H9 (cell line): ENCODE measurements at places on chromosomes 7 and 10. TPM values are rescaled to one million over a fixed set of nuclear protein-coding genes. Genes with fewer than 3 reads are reported as not detected.

The UBTD1 gene
- 18.1 and 19.0 TPM in 2 replicates for total RNA-seq

The ZNF37A gene
- total RNA-seq, result 9.5 and 11.8 TPM in 2 replicates

The NKX1-2 gene
- 14.9 and 15.3 TPM in 2 replicates for total RNA-seq

The CLCN1 gene
- 0.11 and 0.13 TPM in 2 replicates for total RNA-seq

- no peak for DNase-seq
Observed at GRCh38 chr10:59838085-59838789, 68.1 kb downstream of the CCDC6 start.

DNA sequence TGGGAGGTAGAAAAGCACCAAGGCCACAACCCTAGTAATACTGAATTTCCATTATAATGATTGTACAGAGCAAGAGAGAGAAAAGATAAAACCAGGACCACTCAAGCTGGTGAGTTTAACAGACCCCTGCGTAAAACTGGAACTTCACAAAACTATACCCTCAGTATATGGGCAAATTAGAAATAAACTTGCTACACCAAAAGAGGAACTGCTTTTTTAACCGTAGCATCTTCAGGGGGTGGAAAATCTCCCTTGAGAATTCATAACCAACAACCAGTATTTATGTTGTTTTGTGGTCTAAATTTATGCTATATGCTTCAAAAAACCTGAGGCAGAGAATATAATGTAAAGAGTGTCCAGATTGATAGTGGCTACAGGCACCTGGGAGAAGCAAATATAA is 171.2 kb downstream of the SGMS1 start:
- DNase-seq, result no peak

DNA sequence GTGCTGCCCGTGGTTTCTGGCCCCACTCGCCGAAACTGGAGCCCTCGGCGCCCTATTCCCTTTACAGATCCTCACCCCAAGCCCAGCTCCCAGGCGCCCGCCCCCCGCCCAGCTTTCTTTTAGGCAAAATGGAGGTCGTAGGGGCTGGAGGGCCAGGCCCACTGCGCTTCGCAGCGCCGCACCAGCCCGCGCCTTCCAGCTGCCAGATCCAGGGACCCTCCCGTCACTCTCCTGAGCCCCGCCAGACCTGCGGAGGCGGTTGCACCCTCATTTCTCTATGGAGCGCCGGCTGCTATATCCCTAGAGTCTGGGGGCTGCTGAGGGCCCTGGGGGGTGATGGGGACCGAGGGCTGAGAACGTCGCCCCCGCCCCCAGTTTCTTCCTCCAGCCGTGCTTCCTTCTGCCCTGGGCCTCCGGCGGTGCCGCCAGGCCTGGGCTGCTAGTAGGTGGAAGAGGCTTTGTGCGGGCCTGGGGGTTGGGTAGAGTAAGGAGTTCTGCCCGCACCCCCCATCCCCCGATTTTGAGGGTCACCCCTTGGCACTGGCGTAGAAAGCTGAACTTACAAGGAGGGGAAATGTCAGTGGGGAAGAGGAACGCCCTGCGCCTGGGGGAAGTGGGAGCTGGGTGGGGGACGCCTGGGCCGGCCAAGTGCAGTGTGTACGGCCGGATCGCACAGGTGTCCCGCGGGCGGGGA is 1.0 kb downstream of the GNB2 start:
- DNase-seq, result no peak

DNA sequence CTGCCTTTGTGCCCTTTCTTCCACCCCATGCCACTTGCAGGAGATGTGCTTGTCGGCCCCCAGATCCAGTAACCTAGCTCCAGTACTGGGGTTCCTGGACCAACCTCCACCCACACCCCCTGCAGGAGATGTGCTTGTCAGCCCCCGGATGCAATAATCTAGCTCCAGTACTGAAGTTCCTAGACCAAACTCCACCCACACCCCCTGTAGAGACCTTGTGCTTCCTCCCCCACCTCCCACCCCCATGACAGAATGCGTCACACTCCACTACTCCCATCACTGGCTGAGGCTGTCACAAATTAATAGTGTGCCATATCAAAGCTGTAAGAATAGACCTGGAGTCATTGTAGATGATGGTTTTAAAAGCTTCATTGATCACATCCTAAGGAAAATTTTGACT is 185.0 kb downstream of the BICC1 start:
- no peak for DNase-seq

DNA sequence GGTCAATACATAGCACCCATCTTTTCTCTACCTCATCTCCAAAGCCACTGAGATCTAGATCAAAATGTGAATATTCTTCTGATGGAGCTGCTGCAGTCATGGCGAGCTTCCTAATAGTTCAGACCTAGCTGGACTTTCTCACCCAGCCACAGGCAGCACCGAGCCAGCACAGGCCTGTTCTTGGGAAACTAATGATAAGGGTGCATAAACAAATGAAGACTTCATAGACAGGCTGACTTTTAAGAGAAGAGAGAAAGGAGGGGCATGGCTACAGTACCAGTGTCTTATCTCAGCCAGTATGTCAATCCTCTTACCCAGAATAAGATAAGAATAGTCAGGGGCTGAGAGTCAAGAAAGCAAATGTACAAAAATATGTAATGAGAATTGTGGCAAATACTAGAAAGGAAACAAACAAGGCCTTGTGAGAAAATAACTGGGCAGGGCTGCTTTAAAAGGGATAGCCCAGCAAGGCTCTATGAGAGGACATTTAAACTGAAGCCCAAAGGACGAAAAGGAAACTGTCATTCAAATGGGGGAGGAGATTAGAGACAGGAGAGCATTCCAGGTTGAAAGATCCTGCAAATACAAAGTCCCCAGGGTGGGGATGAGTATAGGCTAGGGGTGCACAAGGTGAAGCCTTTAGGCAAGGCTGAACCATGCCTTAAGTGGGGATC is 21.8 kb upstream of the CDK14 start:
- no peak for DNase-seq

DNA sequence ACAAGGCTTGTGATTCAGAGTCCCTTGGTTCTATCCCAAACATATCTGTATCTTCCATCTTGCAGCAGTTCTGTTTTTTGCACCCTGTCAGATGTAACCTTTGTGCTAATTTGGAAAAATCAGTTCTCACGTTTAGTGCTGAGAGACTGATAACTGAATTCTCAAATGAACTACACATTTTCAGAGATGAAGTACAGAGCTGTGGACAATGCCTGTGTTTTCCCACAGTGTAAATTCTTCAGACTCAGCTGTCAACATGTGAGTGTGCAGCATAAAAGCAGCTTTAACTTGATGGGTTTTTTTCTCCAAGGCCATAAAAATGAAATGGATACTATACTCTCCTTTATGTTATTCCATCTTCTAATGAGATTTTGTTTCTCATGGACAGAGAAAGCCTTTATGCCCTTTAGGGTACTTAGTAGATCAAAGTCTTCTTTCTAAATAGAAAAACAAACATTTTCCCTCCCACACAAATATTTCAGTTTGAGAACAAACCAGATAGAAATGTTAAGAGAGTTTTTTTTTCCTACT is 150.9 kb downstream of the SEMA3A start:
- DNase-seq, result no peak

- DNase-seq, result no peak
Observed at GRCh38 chr7:47991270-47991669, 11.9 kb upstream of the HUS1 start.

DNA sequence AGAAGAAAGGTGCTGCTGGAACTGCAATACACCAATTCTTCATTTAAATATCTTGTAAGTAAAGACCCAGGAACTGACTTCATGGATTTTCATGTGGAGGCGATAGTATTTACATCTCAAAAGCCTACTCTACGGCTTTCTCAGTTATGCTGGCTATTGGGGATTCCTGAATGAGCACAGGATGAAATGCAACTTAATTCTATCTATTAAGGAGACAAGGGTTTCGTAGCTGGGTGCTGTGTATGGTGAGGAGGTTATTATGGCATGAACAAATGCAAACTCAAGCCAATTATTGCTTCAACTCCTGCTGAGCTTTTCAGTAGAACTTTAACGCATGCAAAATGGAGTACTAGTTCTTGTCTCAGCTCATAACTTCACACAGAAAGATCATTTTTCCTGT is 251.2 kb downstream of the SORCS1 start:
- DNase-seq, result no peak

- DNase-seq, result no peak
Observed at GRCh38 chr10:74917481-74918077, 91.2 kb downstream of the KAT6B start.

GRCh38 chr7:91165846-91166230 is 98.4 kb upstream of the FZD1 start:
- no peak for DNase-seq

- no peak for DNase-seq
Observed at GRCh38 chr10:132477398-132478340, 59.9 kb upstream of the INPP5A start.

- DNase-seq, result no peak
Observed at GRCh38 chr10:26486304-26486703, 48.2 kb downstream of the APBB1IP start.

DNA sequence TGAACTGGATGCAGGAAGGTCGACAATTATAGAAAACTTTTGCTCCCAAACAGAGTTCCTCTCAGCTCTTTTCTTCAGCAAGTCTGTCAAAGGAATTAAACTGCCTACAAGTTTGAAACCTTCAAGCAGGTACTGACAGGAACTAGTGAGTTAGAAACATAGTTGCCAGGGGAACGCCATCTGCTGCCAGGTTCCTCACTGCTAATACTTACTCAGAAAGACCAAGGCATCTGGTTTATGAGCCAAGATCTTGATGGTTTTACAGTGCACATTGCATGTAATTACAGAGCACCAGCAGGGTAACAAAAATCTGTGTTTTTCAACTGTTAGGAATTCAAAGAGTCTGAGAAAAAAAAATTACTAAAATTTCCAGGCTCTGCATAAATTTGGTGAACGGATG is 300.0 kb upstream of the NRG3 start:
- DNase-seq, result no peak
